ENCODE measurements at places on chromosomes 12 and 14.

DNA sequence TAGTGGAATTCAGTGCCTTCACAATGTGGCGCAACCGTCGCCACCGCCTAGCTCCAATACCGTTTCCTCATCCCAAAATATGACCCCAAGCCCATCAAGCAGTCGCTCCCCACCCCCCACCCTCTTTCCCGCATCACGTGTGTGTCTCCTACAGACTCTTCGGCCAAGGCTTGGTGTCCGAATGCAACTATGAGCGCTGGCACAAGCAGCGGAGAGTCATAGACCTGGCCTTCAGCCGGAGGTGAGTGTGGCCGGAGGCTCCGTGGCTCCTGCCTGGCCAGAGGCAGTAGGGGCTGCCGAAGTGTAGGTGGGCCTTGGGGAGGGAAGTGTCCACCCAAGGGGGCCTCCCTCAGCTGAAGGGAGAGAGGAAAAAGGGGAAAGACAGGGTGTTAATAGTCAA, 15.8 kb downstream of the CYP46A1 start:
- DNase-seq = no peak

GRCh38 chr14:24734917-24735500, 101.0 kb upstream of the GZMB start:
- no peak for DNase-seq

DNA sequence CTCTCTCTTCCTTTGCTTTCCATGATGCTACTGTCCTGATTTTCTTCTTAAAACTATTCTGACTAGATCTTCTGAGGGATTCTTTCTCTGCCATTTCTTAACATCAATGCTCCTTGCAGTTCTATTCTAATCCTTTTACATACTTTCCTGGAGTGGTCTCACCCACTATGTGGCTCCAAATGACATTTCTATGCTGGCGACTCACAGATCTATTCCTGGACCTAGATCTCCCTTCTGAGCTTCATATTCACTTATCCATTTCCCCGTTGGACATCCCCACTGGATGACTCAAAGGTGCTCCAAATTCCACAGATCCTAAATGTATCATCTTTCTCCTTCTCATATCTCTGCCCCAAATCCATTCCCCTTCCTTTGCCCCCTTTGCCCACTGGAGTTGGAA, 4.1 kb downstream of the TEP1 start:
- DNase-seq = no peak

GRCh38 chr12:131217024-131217586, 263.4 kb downstream of the ADGRD1 start:
- no peak for DNase-seq

GRCh38 chr14:93245764-93246420, 38.8 kb downstream of the UBR7 start:
- DNase-seq = no peak

DNA sequence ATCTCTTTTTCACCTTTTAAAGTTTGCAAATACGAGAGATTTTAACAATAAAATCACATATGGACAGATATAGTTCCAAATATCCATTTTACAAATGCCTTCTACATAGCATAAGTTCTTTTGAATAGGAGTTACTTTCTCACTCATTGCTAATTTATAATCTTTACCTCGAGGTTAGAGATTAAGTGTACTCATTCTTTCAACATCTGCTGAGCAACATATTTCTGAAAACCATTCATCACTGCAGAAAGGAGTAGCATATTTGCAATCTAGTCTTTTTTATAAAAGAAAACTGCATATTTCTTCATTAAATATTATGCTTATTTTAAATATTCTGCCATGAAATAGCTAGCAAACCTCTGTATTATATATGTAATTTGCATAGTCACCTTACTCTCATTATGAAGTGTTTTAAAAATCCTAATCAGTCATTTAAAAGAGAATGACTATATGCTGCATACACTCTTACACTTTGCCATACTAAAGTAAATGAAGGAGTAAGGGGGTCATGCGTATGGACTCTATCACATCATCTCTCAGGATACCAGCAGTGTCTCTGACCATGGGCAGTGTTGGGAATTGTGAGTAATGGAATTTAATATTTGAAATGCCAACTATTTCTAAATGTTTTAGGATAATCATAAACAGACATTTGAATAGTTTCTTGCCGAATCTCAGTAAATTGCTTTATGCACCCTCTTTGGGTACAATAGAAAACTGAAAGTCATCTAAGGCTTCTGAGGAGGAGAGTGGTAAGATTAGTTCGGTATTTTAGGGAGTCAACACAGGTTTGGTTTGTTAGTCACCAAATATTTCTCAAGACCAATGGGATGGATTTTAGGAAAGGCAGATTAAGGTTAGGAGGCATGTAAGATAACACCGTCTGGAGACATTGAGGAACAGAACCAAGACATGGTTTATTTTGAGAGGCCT, 524.8 kb upstream of the ATP2B1 start:
- DNase-seq = no peak

GRCh38 chr12:103273645-103274044, 222.1 kb downstream of the C12orf42 start:
- DNase-seq = no peak

GRCh38 chr14:65356327-65356836, 56.1 kb upstream of the FUT8 start:
- DNase-seq = no peak

GRCh38 chr12:65925626-65926025, 101.3 kb downstream of the HMGA2 start:
- DNase-seq = no peak

DNA sequence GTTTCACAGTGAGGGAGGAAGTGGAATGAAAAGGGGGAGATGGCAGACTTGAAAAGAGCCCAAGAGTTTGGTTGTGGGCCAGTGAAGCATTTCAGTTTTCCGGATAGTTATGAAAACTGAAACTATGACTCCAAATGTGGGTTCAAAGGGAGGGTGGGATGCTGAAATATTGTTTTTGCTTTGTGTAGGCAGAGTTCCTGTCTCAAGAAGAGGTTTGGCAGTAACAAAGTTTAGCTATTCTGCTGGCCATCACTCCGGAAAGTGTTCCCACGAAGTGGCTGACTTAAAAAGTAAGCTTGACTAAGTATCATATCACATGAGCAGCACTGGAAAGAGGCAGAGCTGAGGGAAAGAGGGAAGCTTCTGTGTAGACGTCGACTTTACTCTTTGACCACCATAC, 85.2 kb downstream of the CAND1 start:
- DNase-seq = no peak

- DNase-seq = no peak
These were observed 380.8 kb upstream of the TMEM132C start for GRCh38 chr12:127885954-127886750.

- DNase-seq = no peak
These were observed 115.8 kb downstream of the SLC25A47 start for GRCh38 chr14:100438678-100439592.

DNA sequence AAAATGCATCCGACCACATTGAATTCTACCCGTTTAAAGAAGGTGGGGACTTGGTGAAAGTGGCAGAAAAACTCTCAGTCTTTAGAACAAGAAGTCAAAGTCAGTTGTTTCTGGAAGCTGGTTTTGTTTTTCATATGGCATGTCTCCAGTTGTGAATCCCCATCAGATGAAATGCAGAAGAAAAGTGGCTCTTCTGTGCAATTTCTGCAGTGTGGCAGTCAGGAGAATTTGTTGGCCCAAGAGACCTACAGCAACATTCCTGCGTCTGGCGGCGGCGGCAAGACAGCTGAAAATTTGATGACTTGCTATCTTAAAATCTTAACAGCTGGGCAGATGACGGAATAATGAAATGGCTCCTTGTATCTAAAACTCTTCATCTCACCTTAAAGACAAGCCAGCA, 201.5 kb downstream of the FOXN3 start:
- no peak for DNase-seq

- no peak for DNase-seq
These were observed 230.5 kb downstream of the ETNK1 start for GRCh38 chr12:22855456-22855855.

DNA sequence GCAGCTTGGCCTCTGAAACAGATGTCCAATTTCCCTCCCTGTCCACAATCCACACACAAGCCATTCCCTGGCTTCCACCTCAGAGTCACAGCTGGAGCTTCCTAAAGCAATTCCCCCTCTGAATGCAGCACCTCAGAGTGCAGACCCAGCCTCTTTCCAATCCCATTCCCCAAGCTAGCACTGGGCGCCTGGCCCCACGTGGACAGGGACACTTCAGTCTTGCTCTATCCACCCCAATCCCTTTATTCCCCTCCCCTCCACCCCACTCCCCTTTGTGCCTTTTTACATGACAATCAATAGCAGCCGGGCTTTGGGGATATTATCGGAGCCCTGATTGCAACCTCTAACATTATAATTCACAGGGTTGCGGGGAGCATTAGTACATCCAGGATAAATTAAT, 292.6 kb downstream of the TTC8 start:
- no peak for DNase-seq

GRCh38 chr12:89529738-89530137, 3.9 kb upstream of the POC1B start:
- DNase-seq = no peak

GRCh38 chr12:119341020-119341419, 6.5 kb downstream of the CCDC60 start:
- no peak for DNase-seq

DNA sequence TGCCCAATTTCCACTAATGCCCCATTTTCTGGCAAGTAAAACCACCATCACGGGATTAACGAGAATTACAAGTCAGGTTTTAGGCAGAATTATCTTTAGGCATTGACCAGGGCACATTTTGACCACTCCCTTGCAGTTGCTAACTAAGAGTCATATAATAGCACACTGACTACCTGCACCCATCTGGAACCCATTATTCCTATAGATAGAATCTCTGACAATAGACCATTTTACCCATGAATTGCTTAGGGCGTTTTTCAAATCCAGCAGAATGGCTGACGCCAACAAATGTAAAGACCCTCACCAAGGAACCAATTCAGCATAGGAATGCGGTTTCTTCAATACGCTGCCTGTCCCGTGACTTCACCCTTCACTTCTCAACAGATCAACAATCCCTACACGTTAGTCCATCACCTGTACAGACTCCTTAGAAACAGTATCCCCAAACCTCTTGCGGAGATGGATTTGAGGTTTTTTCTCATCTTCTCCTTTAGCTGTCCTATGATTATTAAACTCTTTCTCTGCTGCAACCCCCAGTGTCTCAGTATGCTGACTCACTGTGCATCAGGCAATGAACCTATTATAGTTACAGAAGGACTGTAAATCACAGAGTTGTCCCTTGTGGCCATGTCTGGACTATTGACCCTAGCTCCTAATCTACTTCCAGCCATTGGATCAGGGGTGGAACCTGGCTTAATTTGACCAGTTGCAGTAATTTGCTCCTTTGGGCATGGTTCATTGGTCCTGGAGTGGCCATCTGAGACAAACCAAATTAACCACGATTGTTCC, 177.3 kb upstream of the PLXNC1 start:
- no peak for DNase-seq

- no peak for DNase-seq
These were observed 276.3 kb downstream of the KSR2 start for GRCh38 chr12:117692512-117692911.

- no peak for DNase-seq
These were observed 42.9 kb upstream of the TESC start for GRCh38 chr12:117142094-117142493.

DNA sequence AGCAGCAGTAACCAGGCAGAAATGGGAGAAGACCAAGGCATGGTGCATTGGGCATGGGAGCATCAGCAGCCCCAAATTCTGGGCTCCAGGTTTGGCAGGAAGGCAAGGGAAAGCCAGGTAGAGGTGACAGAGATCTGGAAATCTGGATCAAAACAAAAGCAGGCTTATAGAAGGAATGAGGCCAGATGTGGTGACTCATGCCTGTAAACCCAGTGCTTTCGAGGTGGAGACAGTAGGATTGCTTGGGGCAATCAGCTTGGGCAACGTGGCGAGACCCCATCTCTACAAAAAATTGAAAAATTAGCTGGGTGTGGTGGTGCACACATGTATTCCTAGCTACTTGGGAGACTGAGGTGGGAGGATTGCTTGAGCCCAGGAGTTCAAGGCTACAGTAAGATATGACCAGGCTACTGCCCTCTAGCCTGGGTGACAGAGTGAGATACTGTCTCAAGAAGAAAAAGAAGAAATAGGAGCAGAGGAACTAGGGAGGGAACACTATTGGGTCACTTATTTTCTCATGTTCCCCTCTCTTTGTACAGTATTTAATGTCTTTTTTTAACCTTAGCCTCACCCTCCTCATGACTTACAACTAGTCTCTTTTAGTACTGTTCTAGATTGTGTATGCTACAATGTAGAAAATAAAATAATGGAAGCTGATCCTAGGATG, 25.1 kb downstream of the SLC4A8 start:
- no peak for DNase-seq

GRCh38 chr12:110348431-110349059, 55.0 kb downstream of the ANAPC7 start:
- DNase-seq = no peak

DNA sequence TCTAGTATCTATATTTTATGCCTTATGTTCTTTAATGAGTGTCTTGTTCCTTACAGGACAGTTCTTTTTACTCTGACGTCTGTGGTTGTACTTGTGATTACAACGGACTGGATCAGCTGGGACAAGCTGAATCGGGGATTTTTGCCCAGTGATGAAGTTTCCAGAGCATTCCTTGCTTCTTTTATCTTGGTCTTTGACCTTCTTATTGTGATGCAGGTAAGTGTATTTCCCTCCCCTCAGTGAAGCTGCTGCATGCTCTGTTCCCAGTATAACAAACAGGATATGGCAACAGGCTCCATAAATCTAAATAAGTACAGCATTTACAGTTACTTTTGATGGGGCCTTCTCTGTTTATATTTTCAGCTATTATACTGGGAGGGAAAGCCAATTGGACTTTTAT, 463.6 kb downstream of the TMEM117 start:
- no peak for DNase-seq

All from stimulated activated CD8-positive, alpha-beta memory T cell treated with anti-CD3 and anti-CD28 coated beads, Interleukin-15, amount 100 ng/mL, for 1 hour (primary cell).